ENCODE measurements at places on chromosomes 5 and 9. TPM values are rescaled to one million over a fixed set of nuclear protein-coding genes. Genes with fewer than 3 reads are reported as not detected.

Gene YIPF5
- total RNA-seq: 111 TPM

Gene PCDHB15
- 1.1 TPM for total RNA-seq

Gene ANKRD18B
- total RNA-seq: 0.59 TPM

Gene HRH2
- total RNA-seq: 0.36 TPM

Gene CDH18
- 0.36 TPM for total RNA-seq

Gene SPATA31A3
- not detected for total RNA-seq

Gene ECSCR
- total RNA-seq: not detected

Gene CDKN2B-AS1
- total RNA-seq: 15.2 TPM

Gene SPAG8
- 2.2 TPM for total RNA-seq

Gene SLC24A2
- under 0.01 TPM for total RNA-seq

GRCh38 chr9:109977521-109977920 is 197.5 kb downstream of the PALM2AKAP2 start:
- H3K27me3 ChIP-seq: no peaks in the 10 kb centered on the region
- no peak overlapping the region for H3K27ac ChIP-seq
- H3K4me1 ChIP-seq: peaks cover 14% of the 10 kb centered on the region
- DNase-seq: no peak
- H3K36me3 ChIP-seq: no peaks in the 10 kb centered on the region

DNA sequence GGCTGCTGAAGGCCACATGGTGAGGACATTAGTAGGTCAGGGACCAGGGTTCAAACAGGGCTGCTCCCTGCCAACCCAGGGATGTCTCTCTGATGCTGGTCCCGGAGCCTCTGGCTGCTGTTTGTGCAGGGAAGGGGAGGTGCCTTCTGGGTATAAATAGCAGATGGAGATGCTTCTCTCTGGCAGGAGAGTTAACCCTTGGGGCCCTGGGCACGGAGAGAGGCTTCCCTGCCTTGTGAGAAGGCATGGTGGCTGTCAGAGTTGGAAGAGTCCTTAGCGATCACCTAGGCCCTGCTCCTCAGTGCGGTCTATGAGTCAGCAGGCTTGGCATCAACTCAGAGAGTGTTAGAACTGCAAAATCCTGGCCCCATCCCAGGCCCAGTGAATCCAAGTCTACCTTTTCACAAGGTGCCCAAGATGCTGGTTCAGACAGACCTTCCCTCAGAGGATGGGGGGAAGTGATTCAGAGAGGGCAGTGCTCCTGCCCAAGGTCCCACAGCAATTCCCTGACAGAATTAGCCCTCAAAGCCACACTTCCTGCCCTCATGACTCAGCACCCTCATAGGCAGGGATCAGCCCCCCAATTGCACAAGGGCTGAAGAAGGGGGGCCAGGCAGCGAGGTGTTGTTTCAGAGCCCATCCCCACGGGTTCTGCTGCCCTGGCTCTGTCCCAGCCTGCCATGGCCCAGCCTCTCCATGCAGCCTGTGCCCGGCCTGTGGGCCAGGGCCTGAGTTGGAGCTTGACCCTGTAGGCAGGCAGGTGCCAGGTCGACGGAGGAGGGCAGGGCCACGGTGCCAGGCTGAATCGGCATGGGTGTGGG is 25.6 kb downstream of the CAMK2A start:
- H3K27ac ChIP-seq: peak overlapping the region; percentile 38
- H3K4me1 ChIP-seq: peaks cover 23% of the 10 kb centered on the region
- H3K36me3 ChIP-seq: no peaks in the 10 kb centered on the region
- peak overlapping the region; percentile 28 for H3K4me3 ChIP-seq
- peak; percentile 96 for DNase-seq

GRCh38 chr5:145161391-145161790 is 673.8 kb downstream of the PRELID2 start:
- peaks cover 2% of the 10 kb centered on the region for H3K4me1 ChIP-seq
- no peak overlapping the region for H3K4me3 ChIP-seq
- DNase-seq: no peak
- H3K27me3 ChIP-seq: no peaks in the 10 kb centered on the region

DNA sequence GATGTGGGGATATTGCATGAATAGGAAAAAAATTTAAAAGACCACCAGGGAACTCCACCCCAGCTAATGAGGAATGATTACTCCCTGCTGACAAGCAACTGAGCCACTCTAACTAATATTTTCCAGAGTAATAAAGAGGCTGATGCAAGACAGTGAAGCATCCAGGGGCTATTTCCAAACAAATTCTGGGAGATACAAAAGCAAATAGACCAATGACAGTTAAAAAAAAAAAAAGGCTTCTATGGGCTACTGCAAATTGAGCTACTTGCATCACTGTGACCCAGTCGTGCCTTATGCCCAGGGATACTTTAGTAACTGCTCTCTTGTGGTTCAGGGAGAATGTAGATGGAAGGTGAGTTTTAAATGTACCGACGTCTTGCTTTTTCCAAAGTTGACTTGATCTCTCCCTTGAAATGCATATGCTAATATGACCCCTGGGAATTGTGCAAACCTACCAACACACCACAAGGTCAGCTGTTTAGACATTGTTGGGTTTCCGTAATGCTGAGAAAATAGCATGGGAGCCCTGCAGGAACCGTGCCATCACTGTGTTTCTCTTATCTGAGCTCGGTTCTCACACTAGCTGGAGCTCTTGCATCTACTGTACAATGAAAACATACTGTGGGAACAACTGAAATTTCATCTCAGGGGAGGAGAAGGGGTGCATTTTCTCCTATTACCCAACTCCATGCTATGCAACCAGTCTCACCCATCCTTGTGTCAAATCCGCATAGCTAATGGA is 250.6 kb upstream of the MAP3K1 start:
- no peak for DNase-seq
- peaks cover 8% of the 10 kb centered on the region for H3K27me3 ChIP-seq
- no peak overlapping the region for H3K4me3 ChIP-seq
- H3K27ac ChIP-seq: no peak overlapping the region
- no peaks in the 10 kb centered on the region for H3K36me3 ChIP-seq

GRCh38 chr5:178454303-178454702 is 135.9 kb downstream of the COL23A1 start:
- no peak overlapping the region for H3K27ac ChIP-seq
- no peaks in the 10 kb centered on the region for H3K36me3 ChIP-seq
- no peaks in the 10 kb centered on the region for H3K4me1 ChIP-seq
- no peaks in the 10 kb centered on the region for H3K27me3 ChIP-seq

DNA sequence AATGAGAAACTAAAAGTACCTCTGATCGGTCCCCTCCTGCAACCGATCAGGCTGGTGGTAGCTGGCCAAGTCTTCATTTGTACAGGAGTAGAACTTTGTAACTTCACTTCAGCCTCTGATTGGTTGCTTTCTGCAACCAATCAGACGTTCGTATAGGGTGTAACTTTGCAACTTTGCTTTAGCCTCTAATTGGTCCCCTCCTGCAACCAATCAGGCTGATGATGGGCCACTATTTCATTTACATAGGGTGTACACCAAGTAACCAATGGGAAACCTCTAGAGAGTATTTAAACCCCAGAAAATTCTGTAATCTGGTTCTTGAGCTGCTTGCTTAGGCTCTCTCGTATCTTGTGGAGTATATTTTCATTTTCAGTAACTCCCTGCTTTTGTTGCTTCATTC is 445.5 kb downstream of the MED10 start:
- no peaks in the 10 kb centered on the region for H3K27me3 ChIP-seq
- no peak for DNase-seq
- no peak overlapping the region for H3K27ac ChIP-seq

DNA sequence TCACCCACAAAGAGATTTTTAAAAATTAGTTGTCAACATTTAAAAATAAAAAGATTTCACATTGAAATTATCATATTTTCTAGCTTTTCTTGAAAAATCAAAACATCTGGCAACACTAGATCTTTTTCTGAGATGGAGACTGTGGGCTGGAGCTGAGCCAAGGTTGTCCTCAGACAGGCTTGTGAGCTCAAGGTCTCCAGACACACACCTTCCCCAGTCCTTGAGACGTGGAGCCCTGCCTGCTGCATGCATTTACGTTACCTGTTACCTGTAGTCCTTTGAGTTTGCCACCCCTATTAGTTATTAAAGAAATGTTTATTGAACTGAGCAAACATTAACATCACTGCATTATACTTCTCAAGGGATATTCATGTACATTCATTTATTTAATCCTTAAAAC is 87.5 kb upstream of the TLE1 start:
- no peaks in the 10 kb centered on the region for H3K36me3 ChIP-seq
- H3K4me1 ChIP-seq: peaks cover 5% of the 10 kb centered on the region
- no peak for DNase-seq
- no peak overlapping the region for H3K27ac ChIP-seq
- no peaks in the 10 kb centered on the region for H3K27me3 ChIP-seq
- no peak overlapping the region for H3K4me3 ChIP-seq

DNA sequence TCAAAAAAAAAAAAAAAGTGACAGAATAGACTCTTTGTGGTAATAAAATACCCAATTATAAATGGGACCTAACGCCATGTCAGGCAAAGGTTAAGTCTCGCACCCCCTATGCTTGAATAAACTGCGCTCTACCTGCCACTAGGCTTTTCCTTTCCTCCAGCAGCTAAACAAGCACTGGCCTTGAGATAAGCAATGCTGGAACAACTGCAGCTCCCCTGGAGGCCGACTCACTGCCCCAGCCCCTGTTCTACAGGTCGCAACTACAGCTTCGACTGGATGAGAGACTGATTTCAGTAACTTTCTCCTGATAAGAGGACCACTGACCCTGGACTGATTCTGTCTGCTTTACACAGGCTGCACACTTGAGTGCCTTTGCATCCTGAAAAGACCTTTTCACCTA is 210.2 kb downstream of the HSPA4 start:
- no peak overlapping the region for H3K4me3 ChIP-seq
- no peak overlapping the region for H3K27ac ChIP-seq
- H3K27me3 ChIP-seq: peaks cover 4% of the 10 kb centered on the region
- DNase-seq: no peak

- H3K27me3 ChIP-seq: no peaks in the 10 kb centered on the region
- DNase-seq: no peak
- no peaks in the 10 kb centered on the region for H3K4me1 ChIP-seq
- H3K36me3 ChIP-seq: no peaks in the 10 kb centered on the region
- H3K4me3 ChIP-seq: no peak overlapping the region
- H3K27ac ChIP-seq: no peak overlapping the region
Measured at GRCh38 chr5:166784545-166785078, 1506.8 kb upstream of the WWC1 start.

- H3K4me1 ChIP-seq: no peaks in the 10 kb centered on the region
- DNase-seq: no peak
- H3K27ac ChIP-seq: no peak overlapping the region
- H3K36me3 ChIP-seq: no peaks in the 10 kb centered on the region
- no peaks in the 10 kb centered on the region for H3K27me3 ChIP-seq
Measured at GRCh38 chr9:94767331-94768072, 41.0 kb downstream of the AOPEP start.

GRCh38 chr9:130483371-130483971 is 38.7 kb downstream of the ASS1 start:
- peaks cover 22% of the 10 kb centered on the region for H3K36me3 ChIP-seq
- no peaks in the 10 kb centered on the region for H3K4me1 ChIP-seq
- no peak for DNase-seq
- H3K4me3 ChIP-seq: no peak overlapping the region
- no peaks in the 10 kb centered on the region for H3K27me3 ChIP-seq

DNA sequence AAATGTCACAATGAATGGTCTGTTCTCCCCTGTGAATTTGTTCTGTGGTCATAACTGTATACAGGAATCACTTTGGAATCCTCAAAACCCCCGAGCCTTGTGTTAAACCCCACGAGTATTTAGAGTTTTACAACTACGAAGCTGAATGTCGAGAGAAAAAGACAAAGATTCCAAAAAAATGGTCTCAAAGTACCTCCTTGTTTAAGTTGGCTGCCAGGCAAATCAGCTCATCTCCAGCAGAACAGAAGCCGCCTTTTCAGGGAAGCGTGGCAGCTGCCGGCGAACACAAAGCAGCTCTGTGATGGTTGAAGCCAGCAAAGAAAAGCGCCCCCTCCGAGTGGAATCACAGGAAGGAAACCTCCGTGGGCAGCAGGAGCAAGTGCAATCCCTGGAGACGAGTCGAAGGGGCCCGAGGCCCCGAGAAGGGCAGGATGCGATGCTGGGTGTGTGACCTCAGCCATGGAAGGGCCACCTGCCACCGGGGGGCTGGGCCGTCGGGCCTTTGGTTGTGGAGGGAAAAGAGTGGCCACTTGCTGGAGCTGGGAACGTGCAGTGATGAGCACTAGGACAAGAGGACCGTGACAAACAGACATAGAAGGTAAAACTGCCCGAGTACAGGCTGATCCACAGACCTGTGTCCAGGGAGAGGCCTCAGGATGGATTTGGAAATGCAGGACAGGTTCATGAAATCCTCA is 706.4 kb downstream of the SEMA5A start:
- peak; percentile 68 for DNase-seq
- no peak overlapping the region for H3K27ac ChIP-seq
- peak overlapping the region; percentile 18 for H3K4me3 ChIP-seq
- H3K27me3 ChIP-seq: no peaks in the 10 kb centered on the region
- H3K36me3 ChIP-seq: no peaks in the 10 kb centered on the region
- peaks cover 25% of the 10 kb centered on the region for H3K4me1 ChIP-seq

DNA sequence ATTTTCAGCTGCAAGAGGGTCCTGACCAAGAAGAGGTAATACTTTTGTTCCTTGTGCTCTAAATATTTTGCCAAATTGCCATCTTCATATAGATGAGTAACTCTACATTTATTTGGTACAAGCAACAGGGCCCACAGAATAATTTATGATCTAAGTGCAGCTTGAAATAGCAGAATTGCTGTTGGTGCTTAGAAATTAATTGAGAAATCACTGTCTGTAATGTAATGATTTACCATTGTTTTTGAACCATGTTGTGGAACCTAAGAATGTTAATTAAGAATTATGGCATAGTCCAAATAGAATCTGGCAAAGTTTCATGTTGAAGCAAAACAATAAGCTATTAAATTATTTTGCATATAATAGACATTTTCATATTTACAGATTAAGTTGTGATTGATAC is 44.8 kb upstream of the NUDT12 start:
- no peaks in the 10 kb centered on the region for H3K27me3 ChIP-seq
- H3K4me1 ChIP-seq: no peaks in the 10 kb centered on the region
- H3K27ac ChIP-seq: no peak overlapping the region
- DNase-seq: no peak

GRCh38 chr9:82153032-82153431 is 164.5 kb downstream of the SPATA31D1 start:
- no peaks in the 10 kb centered on the region for H3K36me3 ChIP-seq
- no peak for DNase-seq
- no peak overlapping the region for H3K27ac ChIP-seq
- no peak overlapping the region for H3K4me3 ChIP-seq
- no peaks in the 10 kb centered on the region for H3K27me3 ChIP-seq

GRCh38 chr9:101860920-101861319 is 122.5 kb upstream of the GRIN3A start:
- no peak for DNase-seq
- no peaks in the 10 kb centered on the region for H3K4me1 ChIP-seq
- H3K4me3 ChIP-seq: no peak overlapping the region

GRCh38 chr9:90642570-90643539 is at the start of gene DIRAS2:
Gene DIRAS2, minus strand, starts transcription at chr9:90642824. Its CDS starts 28,997 bp downstream, at chr9:90613827.
- no peaks in the 10 kb centered on the region for H3K4me1 ChIP-seq
- H3K36me3 ChIP-seq: no peaks in the 10 kb centered on the region
- no peak within 1 kb of the TSS for H3K27ac ChIP-seq

DNA sequence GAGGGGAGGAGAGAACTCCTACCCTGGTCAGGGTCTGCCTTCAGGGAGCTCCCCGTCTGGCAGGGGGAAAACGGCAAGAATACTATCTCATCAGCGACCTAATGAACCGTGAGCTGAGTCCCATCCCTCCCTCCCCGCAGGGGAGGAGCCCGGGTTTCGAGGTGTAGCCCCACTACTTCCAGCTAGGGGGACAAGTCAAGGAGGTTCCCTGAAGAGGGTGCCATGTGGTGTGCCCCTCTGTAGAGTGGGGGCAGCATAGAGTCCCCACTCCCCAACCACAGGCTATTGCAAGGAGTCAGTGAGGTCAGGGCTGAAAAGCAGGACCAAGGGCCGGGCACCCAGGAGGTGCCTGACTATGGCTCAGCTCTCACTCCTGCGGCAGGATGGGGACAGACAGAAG is 50.9 kb upstream of the RXRA start:
- H3K4me3 ChIP-seq: no peak overlapping the region
- H3K36me3 ChIP-seq: no peaks in the 10 kb centered on the region
- no peaks in the 10 kb centered on the region for H3K4me1 ChIP-seq
- no peak for DNase-seq
- H3K27ac ChIP-seq: no peak overlapping the region

Measured in osteoblast (primary cell).